ENCODE measurements at places on chromosomes 3 and 15.

- no peak for DNase-seq
These were observed 12.7 kb downstream of the GATA2 start for GRCh38 chr3:128480278-128480677.

DNA sequence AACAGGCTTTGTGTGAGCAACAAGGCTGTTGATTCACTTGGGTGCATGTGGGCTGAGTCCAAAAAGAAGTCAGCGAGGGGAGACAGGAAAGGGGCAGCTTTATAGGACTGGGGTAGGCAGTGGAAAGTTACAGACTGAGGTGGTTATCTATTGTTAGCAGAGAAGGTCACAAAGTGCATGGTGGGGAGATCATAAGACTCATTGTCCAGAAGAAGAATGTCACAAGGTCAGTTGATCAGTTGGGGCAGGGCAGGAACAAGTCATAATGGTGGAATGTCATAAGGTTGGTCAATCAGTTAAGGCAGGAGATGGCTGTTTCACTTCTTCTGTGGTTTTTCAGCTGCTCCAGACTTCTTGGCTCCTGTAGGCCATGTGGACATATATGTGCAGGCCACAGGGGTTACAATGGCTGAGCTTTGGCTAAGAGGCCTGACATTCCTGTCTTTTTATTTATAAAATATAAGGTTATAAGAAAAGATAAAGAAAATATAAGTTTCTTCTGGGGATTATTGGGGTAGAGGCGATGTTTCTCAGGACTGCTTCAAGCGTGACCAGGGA is 69.5 kb upstream of the SNTN start:
- no peak for DNase-seq

DNA sequence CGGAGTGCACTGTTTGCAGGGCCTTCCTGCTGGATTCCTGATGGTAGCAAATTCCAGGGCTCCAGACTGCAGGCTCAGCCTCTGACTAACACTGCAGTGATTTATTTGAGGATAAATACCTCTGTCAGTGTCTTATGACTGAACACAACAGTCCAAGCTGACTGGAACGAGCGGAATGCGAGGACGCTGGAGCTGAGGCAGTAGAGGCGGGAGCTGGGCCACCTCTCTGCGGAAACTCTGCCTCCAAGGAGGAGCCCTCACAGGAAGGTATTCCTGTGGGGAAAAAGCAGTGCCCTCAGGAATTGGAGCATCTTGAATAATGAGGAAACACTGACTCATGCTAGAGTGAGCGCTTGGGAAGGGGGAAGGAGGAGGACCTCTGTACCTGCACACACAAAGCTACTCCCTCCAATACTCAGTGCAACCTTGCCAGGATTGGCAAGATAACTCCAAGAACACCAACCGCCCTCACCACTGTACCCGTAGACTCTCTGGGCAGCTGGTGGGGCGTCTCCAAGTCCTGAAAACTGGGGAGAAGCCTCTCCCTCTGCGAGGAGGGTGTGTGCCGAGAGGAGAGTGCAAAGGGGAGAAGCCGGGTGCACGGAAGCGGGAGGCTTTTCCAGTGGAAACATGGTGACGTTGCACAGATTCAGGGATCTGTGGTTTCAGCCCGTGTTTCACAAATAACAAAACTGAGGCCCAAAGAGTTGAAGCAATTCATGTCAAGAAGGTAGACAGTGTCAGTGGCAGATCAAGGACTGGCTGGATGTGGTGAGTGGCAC is 43.0 kb downstream of the VGLL4 start:
- DNase-seq = no peak

DNA sequence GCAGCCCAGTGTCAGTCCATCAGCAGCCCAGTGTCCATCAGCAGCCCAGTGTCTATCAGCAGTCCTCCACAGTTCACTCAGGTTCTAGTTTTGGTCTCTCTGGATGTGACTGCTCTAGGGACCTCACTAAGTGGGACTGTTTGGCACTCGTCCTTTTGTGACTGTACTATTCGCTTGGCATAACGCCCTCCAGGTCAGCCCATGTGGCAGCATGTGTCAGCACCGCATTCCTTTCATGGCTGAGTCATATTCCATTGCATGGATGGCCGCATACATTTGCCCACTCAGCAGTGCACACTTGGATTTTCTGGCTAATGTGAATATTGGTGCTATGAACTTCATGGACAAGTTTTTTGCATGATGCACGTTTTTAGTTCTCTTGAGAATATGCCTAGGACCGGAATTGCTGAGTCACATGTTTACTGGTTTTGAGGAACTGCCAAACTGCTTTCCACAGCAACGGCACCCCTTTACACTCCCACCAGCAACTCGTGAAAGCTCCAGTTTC is 16.4 kb downstream of the CHST13 start:
- no peak for DNase-seq

- no peak for DNase-seq
These were observed 260.3 kb downstream of the ERC2 start for GRCh38 chr3:56207922-56208321.
